ENCODE measurements at places on chromosomes 1 and 21.

DNA sequence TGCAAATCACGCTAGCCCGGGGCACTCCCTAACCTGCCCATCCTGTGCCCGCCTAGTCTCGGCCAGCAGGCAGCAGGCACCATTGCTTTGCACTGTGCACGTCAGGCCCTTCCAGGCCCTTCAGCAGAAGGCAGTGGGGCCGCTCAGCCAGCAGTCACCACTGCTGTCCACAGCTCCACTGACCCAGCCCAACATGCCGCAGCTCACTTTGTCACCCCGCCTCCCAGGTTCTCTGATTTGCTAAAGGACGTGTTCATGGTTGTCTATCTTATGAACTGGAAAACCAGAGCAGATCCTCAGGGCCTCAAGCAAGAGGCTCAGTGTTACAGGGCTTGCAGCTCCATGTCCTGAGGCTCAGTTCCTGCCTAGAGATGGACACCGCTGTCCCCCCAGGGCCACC is 14.2 kb upstream of the SPOCD1 start:
- DNase-seq, result no peak

GRCh38 chr1:1048765-1049164 is 25.3 kb downstream of the RNF223 start:
- DNase-seq, result no peak

DNA sequence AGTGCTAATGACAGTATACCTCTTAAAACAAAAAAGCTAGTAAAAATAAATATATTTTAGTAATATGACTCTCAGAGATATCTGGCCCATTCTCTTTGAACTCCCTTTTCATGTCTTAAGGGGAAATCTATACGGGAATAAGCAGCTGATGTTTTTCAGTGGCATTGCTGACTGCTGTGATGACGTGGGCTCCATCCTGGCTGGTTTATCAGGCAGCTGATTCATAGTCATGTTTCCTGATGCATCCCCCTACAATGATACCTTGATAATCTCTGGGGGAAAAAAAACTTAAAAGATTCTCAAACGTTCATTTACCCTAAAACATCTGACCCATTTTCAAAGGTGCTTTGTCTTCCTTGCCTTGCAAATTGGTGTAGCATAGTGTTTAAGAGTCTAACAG is 53.8 kb downstream of the ABCA4 start:
- no peak for DNase-seq

DNA sequence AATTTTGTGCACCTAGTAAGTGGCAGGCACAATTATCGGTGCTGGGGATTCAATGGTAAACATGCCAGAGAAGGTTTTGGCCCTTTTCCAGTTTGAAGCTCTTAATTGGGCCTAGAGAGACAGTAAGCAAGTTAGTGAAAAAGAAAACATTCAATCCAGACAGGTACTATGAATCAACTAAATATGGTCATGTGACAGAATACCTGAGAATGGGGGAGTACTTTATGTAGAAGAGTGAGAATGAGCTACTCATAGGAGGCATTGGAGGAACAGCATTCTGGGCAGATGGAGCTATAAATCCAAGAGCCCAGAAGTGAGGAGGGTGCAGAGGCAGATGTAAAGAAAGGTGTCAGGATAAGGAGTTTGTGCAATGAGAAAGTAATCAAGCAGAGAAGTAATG is 1017.9 kb downstream of the ADGRL2 start:
- DNase-seq, result no peak

GRCh38 chr1:55639051-55639450 is 423.9 kb upstream of the USP24 start:
- no peak for DNase-seq

DNA sequence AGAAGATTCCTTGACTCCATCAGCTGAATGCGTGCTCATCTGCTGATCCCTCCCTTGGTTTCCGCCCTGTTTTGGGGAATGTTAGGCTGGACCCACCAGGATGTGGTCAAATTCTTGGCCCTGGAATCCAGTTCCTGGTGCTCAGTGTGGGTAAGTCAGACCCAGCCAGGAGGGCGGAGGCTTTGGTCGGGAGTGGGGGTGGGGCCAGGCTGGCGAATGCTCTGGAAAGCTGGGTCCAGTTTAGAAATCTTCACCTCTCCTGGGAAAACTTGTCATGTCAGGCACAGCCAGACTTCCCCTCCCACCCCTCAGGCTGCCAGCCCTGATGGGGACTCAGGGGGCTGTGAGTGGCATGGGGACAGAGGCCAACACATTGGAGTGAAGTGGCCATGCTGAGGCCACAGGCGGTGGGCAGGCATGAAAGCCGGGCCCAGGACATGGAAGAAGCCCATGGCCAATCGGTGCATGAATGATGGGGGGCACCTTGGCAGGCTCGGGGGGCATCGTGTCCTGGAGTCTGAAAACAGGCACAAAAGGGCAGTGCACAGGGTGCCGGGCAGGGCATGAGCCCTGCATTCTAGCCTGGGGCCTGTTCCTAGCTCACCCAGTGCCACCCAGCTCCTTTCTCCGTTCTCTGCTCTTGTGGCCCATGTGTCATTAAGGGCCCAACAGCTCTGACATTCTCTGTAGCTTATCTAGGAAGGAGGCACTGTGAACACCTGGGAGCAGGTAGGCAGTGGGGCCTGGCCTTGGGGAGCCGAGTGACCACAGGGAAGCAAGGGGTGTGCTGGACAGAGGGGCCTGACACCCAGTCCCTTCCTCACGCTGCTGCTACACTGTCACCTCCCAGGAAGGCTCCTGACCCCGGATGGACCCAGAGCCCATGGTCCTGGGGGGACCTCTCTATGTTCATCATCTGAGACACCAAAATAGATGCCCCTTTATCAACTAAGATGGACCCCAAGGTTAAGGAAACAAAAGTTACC is 14.6 kb upstream of the PADI1 start:
- DNase-seq, result no peak

DNA sequence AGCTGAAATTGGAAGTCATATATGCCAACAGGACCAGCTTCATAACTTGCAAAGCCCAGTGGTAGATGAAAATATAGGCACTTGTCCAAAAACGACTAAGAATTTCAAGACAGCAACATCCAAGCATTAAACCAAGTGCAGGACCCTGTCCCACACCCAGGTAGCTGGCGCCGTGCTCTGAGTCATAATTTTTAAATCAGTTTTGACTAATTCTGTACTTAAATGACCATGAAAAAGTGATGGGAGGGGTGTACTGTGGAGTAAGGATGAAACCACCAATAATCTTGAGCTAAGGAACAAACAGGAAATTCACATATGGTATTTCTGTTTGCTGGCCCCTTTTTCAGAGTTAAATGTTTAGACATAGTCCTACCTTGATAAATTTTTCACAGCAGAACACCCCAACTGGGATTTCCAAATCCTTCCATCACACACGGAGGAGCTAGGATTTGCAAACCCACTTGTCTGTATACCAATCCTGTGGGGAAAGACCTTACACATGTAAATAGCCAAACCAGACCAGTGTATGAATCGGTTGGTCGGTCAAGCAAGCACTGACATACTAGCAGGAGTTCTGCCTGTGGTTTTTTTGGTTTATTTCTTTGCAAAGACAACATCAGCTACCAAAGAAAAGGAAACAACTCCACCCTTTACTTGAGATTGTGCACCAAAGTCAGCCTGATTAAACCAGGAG is 235.7 kb upstream of the RAB4A start:
- DNase-seq, result no peak

GRCh38 chr1:169443923-169444322 is 16.6 kb upstream of the CCDC181 start:
- DNase-seq, result no peak
